ENCODE measurements at places on chromosomes 4 and X.

- DNase-seq: no peak
These were observed 751.8 kb upstream of the POU3F4 start for GRCh38 chrX:82756272-82756671.

DNA sequence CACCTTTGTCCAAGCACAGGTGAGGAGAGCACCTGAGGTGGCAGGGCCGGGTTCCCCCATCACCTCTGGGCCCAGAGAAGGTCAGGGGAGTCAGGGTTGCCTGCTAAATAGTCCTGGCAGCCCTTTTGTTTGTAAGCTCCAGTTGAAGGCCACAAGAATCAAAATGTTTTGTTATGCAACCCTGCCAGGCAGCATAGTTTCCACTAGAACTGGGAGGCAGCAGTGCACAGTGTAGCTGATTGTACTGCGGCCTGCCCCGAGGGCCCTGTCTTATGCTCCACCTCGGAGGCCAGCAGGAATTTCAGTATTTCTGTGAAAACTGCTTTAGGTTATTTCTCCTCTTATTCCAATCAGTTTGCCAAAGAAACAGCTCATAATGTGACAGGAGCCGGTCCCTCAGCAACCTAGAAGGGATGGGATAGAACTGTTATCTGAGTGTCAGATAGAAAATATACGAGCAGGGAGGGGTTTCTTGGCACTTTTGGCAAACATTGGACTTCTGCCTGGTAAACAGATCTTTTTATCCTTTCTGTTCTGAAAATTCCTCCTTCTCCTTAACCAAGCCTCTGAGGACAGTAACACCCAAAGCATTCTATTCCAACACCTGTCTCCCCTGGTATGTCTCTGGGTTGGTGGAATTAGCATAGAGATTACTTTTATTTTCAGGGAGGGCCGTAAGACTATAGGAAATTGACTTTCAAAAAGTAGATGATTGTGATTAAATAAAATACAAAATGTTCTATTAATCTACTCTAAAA, 93.6 kb downstream of the LNX1 start:
- DNase-seq: no peak

DNA sequence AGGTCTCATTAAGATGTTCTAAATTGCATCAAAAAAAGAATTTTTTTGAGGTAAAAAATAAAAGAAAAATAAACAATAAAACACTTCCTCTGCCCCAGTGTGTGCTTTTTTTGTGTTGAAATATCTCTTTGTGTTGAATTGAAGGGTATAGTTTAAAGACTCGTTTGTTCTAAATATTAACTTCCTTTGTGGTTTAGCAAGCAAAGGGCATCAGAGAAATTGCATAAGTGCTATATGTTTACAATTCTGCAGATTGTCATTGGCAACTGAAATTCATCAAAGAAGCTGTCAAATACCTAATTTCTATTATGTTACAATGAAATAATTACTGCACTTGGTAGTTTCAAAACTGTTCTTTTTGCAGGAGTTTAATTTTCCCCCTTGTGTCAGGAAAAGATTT, 260.5 kb downstream of the DKK2 start:
- no peak for DNase-seq

GRCh38 chr4:166972071-166972470, 262.2 kb downstream of the SPOCK3 start:
- no peak for DNase-seq

DNA sequence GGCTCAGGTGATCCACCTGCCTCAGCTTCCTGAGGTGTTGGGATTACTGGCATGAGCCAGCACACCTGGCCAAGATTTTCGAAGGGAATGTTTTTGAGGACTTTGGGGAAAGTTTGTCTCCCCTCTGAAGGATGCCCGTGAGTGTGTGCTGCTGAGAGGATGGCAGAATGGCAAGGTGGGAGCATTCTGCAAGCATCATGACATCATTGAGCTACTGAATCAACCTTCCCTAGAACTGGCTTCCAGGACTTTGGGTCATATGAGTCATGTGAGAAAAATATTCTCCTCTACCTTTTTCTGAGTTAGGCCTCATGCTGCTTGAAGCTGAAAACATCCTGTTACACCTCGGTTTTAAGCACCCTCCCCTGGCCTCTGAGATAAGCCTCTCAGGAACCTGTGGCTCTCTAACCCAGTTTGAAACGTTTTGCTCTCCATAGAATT, 31.0 kb downstream of the TMEM131L start:
- peak; percentile 79 for DNase-seq

DNA sequence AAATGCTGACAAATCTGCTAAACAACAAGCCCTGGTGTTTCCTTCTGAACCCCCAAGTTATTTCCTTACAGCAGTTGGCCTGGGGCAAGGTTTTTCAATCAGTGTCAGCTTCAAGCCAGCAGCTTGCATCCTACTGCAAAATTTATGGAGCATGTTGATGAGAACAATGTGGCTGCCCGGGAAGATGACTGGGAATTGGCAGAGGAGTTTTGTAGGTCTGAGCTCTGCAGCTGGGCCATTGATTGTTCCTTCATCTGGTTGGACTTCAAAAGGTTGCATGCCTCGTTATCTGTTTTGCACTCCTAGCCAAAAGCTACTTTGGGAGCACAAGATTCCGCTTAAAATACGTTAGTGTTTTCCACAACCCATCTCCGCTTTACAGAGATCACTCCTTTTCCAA, 1030.3 kb upstream of the LCORL start:
- no peak for DNase-seq

GRCh38 chr4:59180161-59180560, 2020.0 kb upstream of the ADGRL3 start:
- DNase-seq: no peak

GRCh38 chrX:103215425-103215991, 600 bp downstream of the BEX4 start:
- DNase-seq: peak; percentile 39

DNA sequence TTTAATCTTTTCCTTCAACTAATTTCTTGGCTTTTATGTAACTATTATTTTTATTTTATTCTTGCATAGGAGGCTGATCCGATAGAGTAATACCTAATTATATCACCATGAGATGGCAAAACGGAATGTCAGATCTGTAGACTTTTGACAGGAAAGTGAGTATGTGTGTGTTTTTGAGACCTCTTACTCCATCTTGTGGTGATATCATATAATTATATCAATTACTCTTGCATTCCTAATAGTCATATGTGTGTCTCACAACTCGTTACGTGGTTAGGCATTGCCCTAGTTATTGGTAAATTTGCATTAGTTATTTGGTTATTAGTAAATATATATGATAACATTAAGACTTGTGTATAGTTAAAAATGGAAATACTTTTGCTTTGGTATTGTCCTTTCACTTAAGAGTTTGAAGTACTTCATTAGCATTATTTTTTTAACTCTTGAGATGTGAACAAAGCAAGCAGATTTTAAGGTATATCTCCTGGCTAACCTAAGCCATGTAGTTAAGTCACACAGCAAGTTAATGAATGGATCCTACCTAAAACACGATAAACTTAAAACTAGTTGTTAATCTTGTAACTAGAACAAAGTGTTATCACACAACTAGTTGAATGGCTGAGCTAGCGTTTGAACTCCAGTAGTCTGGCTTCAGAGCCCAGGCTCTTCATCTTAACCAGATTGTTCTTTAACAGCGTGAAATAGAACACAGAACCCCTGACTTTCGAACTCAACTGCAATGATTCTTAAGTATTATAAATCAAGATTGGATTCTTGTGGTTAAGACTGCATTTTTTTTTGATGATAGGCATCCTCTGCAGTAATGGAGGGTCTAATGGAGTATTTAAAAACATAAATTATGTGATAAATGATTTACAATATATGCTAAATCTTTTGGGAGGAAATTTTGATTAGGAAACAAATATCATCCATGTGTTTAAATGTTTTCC, 67.1 kb downstream of the PGRMC2 start:
- no peak for DNase-seq

GRCh38 chrX:18973527-18974192, 10.3 kb downstream of the PHKA2 start:
- no peak for DNase-seq

All from CD4-positive, alpha-beta T cell treated with Interleukin-15 for 4 hours (primary cell).